Urinary bladder (tissue), 4 donors: ENCODE measurements at places on chromosomes 5 and 9. TPM values are rescaled to one million over a fixed set of nuclear protein-coding genes. Genes with fewer than 3 reads are reported as not detected.

Gene TLR4
- total RNA-seq, result 24.1 TPM

Gene C9orf153
- 3.0 TPM for total RNA-seq

Gene BOD1
- total RNA-seq, result 37.6 TPM

Gene NSUN2
- 42.8 TPM for total RNA-seq

Gene OGN
- 822 TPM for total RNA-seq

Gene NUTM2G
- total RNA-seq, result not detected

Gene MRPS30
- total RNA-seq, result 122 TPM

Gene RABEPK
- 17.5 TPM for total RNA-seq

Gene TXNDC8
- total RNA-seq, result not detected

Gene TAF11L10
- not detected for total RNA-seq

Gene ZBTB26
- total RNA-seq, result 11.5 TPM

Gene CDC25C
- 6.1 TPM for total RNA-seq

Gene SOX30
- total RNA-seq, result not detected

Gene PCDHGB3
- total RNA-seq, result 7.3 TPM

Gene LECT2
- not detected for total RNA-seq

Gene PCDHB11
- total RNA-seq, result 7.3 TPM

Gene BARHL1
- total RNA-seq, result not detected

Gene ALDH1A1
- 67.9 TPM for total RNA-seq

Gene SPINK13
- total RNA-seq, result not detected

Gene SARDH
- total RNA-seq, result 4.9 TPM

Gene ERAP2
- total RNA-seq, result 53.2 TPM

Gene OR13C4
- not detected for total RNA-seq

Gene AQP3
- total RNA-seq, result 27.1 TPM

Gene EFNA5
- 18.9 TPM for total RNA-seq

Gene CCDC171
- 20.4 TPM for total RNA-seq

Gene ASTN2
- total RNA-seq, result 10.2 TPM

Gene ZDHHC11B
- 1.4 TPM for total RNA-seq

Gene SLC6A18
- total RNA-seq, result not detected

Gene IL7R
- 1.5 TPM for total RNA-seq

Gene DNAI1
- not detected for total RNA-seq

Gene KIAA1191
- total RNA-seq, result 38.1 TPM

Gene FGF10
- total RNA-seq, result 21.2 TPM

Gene ARSI
- 16.8 TPM for total RNA-seq

Gene STARD4
- 77.2 TPM for total RNA-seq

Gene TUT7
- 45.0 TPM for total RNA-seq

Gene OR1J2
- total RNA-seq, result not detected

Gene EPB41L4B
- total RNA-seq, result 6.0 TPM

Gene SPAAR
- not detected for total RNA-seq

Gene SH3PXD2B
- 24.3 TPM for total RNA-seq

Gene CBY3
- not detected for total RNA-seq

Gene UTP15
- total RNA-seq, result 24.7 TPM

Gene GNAQ
- total RNA-seq, result 78.5 TPM

Gene CTSL
- total RNA-seq, result 85.7 TPM

Gene FAM221B
- total RNA-seq, result 0.21 TPM

Gene PCDHGB1
- total RNA-seq, result 5.7 TPM

Gene ADAMTS2
- 80.9 TPM for total RNA-seq

Gene CARTPT
- not detected for total RNA-seq

Gene IL3
- not detected for total RNA-seq

Gene RBM22
- 31.1 TPM for total RNA-seq

Gene HRH2
- total RNA-seq, result 1.4 TPM

Gene GRAMD2B
- total RNA-seq, result 39.4 TPM
